ENCODE measurements at places on chromosomes 5 and 9.

DNA sequence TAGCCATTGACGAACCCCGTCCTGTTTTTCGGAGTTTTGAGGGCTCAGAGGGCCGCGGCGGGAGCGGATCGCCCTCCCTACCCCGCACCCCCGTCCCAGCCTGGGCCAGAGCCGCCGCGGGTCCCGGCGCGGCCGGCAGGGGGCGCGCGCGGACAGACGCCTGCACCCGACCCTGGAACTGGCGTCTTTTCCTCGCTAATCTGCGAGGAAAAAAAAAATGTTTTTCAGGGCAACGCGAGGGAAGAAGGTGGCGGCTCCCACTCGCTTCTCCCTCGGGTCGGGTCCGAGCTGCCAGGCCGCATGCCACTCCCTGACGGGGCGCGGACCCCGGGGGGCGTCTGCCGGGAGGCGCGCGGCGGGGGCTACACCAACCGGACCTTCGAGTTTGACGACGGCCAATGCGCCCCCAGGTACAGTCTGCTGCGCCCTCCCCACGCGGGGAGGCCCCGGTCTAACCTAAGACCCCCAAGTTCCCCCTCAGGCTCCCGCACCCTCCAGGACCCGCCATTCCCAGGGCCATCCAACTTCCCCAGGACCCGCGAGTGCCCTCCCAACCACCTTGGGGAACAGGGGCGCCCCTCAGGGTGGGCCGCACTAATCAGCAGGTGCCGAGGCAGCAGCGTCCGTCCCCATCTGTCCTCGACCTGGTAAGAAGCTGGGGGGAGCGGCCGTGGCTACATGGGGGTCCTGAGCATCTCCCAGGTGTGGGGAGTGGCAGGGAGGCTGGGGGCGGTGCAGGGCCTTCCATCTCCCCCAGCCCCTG, at the start of gene KCNT1:
TSS of gene KCNT1 (plus strand) at position 227 of the 763 bp plus-strand sequence. CDS start at position 301, 74 bp downstream.
- no peak for DNase-seq

GRCh38 chr9:4555236-4555635, 65.0 kb downstream of the SLC1A1 start:
- no peak for DNase-seq

- DNase-seq: peak; percentile 39
These were observed 931 bp downstream of the FAM219A start for GRCh38 chr9:34457266-34458012.

DNA sequence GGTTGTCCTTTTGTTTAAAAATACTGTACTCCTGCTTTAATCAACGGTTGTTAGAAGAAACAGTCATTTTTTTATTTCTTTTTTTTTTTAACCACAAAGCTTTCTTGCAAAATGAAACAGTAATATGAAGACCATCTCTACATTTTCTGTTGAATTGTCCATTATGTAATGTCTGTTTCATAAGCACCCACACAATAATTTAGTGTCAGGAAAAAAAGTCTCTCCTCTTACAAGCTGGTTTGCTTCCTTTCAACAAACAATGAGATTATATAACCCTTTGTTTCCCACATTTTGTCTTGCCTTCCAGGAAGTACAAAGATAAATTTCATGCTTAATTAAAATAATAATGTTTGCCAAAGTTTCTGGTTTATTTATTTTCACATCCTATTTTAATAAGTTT, 16.7 kb downstream of the CTNNAL1 start:
- DNase-seq: no peak

All from omental fat pad (tissue), 4 donors.